Activated T-helper 2 cell treated with anti-CD3 and anti-CD28 coated beads, Interferon-gamma antibody, Interleukin-2, Interleukin-4, amounts not matched to agents 10 μg/mL and 5 μg/mL and 100 μg/mL, durations not matched to agents 14 hours and 24 hours and 36 hours (primary cell): ENCODE measurements at places on chromosomes 16 and 17.

DNA sequence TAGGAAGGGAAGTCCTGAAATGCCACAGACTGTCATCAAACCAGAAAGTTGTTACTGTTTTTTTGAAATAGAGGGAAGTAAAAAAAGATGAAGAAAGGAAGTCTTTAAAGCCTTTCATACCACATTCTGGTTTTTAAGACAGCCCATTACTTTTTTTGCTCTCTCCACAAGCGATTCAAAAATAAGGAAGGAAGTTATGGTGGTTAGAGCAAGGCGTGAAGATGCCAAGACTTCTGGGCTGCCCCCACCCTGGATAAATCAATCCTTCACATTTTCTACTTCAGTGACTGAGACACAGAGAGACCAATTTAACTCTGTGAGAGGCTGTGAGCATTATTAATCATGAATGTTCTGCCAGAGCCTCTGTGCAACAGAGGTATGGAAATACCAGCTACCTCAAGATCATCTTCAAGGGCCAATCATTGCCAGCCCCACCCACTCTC is 82.3 kb upstream of the BCAR1 start:
- no peak for DNase-seq

- no peak for DNase-seq
These were observed 89.5 kb downstream of the MRC2 start for GRCh38 chr17:62716834-62717588.

DNA sequence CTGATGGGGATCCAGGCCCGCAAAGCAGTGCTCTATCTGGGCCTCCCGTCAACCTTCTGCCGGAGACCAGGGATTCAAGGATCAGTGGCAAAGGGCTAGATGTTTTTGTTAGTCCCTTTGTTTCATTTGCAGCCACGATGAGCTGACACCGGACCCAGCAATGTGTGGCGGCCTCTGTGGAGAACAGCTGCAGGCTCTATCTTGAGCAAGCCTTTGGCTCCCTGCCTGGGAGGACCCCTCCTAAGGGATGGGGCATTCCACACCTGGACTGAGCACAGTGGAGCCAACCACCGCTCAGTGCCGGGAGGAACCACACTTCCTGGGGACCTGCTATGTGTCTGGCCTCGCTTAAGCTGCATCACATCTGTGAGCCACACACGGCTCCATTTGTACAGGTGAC is 215.8 kb downstream of the RBFOX3 start:
- DNase-seq = no peak

- no peak for DNase-seq
These were observed 90.5 kb upstream of the HSBP1 start for GRCh38 chr16:83717308-83717707.

DNA sequence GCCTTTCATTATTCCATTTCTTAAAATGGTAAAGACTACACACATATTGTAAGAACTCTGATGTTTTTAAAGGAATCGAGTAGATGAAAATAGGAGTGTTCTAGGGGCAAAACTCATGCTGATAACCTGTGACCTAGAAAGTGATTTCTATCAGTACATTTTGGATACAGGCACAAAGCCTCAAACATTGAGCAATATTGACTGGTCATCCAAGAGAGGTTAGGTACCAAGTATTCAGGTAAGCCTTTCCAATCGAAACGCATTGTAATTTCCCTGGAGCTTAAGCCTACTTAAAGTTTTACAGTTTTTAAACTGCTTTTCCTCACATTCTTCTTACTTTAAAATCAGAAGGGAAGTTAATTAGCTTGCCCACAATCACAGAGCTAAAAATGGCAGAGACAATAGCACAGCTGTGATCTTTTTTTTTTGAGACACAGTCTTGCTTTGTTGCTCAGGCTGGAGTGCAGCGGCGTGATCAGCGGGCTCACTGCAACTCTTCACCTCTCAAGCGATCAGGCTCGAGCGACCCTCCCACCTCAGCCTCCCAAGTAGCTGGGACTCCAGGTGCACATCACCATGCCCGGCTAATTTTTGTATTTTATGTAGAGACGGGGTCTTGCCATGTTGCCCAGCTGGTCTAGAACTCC is 3.3 kb downstream of the GOT2 start:
- DNase-seq = no peak
